CD4-positive, alpha-beta T cell treated with Interferon alpha-2 for 1 hour (primary cell): ENCODE measurements at places on chromosomes 2 and 18.

DNA sequence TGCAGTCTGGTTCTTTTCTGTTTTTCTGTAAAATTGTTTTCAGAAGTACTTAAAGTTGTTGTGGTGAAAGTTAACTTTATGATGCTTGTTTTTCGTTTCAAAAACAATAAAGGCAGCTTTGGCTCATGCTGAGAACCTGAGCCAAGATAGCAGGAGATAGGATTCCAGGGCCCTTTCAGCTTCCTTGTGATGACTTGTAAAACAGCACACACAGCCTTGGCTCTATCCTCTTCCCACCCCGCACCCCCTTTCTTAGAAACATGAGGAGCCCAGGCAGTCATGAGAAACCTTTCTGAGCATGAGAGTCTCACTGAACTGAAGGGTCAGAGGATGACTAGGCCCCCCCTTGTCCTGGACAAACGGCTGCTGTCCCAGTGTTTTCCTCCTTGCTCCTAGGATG, 12.4 kb upstream of the CHRNA1 start:
- no peak for DNase-seq

GRCh38 chr2:196176142-196176738, 4.9 kb upstream of the STK17B start:
- DNase-seq: peak; percentile 93

GRCh38 chr18:305003-305501, 37.2 kb upstream of the THOC1 start:
- no peak for DNase-seq

DNA sequence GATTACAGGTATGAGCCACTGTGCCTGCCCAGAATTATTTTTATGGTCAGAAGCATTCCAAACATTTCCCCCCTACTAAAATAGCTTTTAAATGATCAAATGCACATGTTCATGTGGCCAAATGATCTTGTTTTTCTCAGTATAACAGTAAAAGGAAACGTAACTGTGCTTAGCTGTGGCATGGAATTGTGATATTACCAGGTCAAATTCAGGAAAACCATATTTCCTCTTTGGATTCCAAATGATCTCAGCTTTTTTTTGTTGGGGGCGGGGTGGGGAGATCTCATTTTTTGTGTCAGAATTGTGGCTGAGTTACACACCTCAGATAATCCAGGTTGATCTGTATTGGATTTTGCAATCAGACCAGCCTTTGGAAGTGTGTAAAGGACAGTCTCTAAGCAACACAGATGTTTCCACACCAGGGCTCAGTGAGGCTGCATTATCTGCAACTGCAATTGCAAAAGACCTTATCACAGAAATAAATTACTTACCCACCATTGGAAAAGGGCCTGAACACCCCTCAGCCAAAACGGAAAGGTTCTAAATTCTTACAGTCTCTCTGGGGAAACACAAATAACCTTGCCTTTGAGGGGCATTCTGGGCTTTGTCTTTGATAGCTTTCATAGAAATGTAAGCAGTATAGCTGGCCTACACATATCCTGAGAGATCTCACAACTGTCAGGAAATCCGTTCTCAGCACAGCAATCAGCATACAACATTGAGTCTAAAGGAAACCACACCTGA, 8.4 kb downstream of the CASP10 start:
- peak; percentile 63 for DNase-seq

DNA sequence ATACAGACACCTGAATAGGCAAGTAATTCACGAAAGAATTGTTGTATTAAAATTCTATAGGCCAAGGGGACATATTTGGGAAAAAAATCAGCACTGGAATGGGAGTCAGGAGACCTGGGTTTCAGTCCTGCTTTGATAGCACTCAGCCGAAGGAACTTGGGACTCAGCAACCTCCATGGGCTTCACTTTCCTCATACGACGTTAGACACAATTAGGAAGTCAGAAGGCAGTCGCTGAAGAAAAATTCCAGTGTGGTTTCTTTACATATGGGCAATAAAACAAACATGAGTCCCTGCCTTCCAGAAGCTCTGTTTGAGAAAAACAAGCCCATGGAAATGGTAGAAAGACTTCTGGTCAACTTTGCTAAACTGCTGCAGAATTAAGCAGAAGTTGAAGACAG, 15.1 kb upstream of the CYRIA start:
- no peak for DNase-seq

GRCh38 chr2:158577141-158577540, 120.4 kb downstream of the PKP4 start:
- DNase-seq: no peak

- no peak for DNase-seq
Measured at GRCh38 chr2:229371086-229371485, 100.0 kb upstream of the PID1 start.

DNA sequence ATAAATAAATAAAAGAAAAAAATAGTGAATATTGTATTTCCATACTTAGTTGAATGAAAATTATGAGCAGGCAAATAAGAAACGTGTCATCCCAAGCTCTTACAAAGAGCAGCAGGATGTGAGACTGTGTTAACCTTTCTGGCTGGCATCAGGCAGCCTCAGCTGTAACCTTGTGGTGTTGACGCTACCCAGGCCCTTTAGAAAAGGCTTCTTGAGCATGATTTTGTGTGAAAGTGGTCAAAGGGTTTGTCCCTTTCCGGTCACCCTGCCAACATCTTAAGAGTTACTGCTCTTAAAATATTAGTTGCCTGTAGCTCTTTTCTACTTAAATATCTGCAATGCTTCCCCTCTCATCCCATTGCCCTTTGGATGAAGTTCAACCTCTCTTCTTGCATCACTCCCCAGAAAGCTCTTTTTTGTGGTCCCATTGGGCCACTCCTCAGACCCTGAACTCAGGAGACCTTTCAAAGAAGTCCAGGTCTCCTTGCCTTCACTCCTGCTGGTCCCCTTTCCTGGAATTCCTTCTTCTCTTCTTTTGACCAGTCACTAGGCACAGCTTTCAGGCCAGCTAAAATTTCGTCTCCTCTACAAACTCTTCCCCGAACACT, 35.0 kb downstream of the RHOB start:
- no peak for DNase-seq

GRCh38 chr18:67652288-67652687, 135.8 kb upstream of the DSEL start:
- no peak for DNase-seq

GRCh38 chr2:239895669-239896068, 129.5 kb downstream of the NDUFA10 start:
- no peak for DNase-seq

DNA sequence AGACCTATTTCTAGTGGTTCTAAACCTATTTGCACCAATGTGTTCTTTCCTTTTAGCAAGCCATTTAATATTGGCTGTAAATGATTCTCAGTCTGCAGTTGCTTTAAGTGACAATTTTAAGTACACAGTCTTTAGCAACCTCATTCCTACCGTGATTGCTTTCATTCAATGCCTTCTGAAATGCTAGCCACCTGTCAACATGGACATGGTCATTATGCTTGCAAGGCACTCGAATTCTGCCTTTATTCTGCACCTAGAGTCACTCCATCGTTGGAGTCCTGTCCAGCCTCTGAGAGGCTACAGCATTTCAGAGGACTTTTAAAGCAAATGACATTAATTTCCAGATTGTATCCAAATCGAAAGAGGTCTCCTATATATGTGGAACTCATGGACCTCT, 115.1 kb downstream of the IRS1 start:
- no peak for DNase-seq

DNA sequence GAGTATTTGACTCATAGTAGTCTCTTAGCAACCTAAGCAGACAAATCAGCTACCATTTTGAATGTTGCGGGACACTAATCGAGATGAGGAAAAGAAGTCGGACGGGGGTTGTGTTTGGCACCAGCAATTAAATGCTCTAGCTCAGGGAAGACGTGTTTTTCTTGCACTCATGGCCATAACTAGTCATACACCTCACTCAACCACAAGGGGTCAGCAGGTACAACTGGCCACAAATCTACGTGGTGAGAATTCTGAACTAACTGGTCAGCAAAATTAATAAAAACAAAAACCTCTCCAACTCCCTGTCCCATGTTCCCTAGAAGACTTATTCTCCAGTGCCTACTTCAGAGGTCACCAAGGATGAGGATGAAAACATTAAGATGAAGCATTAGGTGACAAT, 1467.8 kb downstream of the DPP10 start:
- DNase-seq: no peak

GRCh38 chr2:179264368-179265081, at the start of gene SESTD1:
TSS of gene SESTD1 (minus strand) at chr2:179264832. CDS start at chr2:179191841, 72,991 bp downstream.
- peak; percentile 54 for DNase-seq

GRCh38 chr2:118224895-118225311, 136.6 kb downstream of the INSIG2 start:
- DNase-seq: peak; percentile 25

DNA sequence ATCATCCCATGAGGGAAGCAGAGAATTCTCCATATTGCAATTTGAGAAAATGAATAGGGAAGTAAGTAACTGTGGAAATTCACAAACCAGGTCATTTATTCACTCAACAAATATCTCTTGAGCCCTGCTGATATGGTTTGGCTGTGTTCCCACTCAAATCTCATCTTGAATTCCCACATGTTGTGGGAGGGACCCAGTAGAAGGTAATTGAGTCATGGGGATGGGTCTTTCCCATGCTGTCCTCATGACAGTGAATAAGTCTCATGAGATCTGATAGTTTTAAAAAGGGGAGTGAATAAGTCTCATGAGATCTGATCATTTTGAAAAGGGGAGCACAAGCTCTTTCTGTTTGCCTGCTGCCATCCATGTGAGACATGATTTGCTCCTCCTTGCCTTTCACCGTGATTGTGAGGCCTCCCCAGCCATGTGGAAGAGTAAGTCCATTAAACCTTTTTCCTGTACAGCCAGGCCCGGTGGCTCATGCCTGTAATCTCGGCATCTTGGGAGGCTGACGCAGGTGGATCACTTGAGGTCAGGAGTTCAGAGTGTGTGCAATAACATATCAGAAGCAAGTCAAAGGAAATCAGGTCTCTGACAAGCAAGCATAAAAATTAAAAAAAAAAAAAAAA, 193.2 kb downstream of the NDUFA10 start:
- no peak for DNase-seq

DNA sequence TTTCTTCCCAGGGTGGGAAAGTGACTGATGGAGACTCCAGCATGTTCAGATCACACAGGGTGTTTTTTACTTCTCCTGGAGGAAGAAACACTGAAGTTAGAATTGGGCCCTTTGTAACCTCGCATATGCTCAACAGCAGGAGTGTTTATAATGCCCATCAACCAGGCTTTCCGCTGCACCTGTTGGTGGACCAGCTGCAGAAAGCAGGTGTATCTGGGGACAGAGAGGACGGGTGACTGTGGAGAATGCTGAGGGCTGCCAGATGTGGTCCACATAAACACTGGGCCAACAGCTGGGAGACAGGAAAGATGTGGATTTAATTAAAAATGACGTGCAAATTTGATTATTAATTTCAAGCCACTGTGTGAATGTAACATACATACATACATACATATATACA, 335.5 kb upstream of the SPRED2 start:
- DNase-seq: no peak

GRCh38 chr2:71464389-71464788, 11.0 kb downstream of the DYSF start:
- no peak for DNase-seq

GRCh38 chr18:32450874-32451273, 19.8 kb downstream of the GAREM1 start:
- no peak for DNase-seq

DNA sequence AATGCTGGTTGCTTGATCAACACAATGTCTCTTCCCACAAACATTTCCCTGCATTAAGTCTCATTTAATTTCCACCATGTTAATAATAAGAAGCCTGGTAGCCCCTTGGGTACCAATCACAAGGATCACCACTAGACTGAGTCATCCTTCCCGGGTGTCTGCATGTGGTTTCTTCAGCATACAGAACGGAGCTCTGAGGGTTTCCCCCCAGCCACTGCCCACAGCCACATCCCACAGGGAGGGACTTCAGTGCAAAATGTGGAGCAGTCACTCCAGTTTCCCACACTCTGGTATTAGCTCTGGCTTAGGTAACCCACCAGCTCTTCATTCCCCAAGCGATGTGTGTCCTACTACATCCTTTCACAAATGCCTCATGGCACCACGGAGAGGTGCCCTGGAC, 42.7 kb upstream of the POLE4 start:
- no peak for DNase-seq

DNA sequence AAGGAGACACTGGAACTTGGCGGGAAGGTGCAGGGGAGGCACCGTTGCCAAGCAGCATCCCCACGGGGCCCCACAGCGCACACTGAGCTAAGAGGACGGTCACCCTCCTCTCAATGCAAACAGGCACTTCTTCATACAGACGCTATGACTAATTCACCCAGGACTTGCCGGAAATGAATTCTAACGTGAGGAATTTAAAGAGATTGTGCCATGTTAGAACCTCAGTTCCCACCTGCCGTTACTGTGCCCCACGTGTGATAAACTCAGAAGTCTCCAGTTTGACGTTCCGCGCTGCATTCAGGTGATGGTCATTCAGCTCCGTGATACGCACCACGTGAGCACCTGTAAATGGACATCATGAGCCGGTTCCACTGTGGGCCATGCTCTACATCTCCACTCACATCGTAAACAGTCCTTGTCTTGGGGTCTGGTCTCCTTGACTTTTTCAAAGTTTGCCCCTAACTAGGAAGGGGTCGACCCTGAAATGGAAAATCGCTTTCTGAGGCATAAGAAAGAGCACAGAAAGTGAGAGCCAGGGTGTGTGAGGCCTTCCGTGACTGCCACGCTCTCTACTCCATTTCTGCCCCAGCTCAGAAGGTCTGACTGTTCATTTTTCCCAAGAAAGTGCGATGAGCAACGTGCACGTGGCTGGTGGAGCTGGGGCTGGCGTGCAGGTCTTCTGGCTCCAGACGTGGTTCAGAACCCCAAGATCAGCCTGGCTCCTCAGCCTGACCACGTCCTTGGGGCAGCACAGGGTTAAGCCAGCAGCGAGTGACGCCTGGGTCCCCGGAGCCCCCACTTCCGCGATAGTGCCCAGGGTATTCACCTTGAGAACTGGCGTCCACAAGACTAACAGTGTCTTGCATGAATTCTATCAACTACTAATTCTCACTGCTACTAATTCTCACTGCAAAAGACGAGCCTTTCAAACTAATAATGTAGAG, 35.1 kb downstream of the TMEM18 start:
- no peak for DNase-seq

DNA sequence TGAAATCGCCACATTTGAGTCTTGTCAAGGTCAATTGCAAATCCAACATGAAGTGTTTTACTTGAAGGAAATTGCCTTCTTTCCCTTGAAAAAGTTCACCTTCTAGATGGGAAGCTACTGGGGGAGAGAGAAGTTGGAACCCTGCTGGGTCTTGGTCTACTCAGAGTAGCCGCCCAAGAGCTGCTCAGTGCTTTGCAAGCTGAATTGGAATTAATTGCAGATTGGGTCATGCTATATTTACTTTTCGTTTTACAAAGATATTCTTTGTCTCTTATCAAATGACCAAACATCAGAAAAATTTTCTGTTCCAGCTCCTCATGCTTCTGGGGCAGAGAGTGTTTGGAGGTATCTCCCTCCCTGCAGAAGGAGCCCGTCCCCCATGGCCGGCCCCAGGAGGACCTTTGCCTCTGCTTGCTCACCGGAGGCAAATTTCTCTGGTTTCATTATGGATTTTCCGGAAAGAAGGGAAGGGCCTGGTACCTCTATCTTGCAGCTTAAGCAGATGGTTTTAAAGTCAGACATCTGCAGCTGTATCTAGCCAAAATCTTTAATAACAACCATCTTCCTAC, 289.7 kb downstream of the MYT1L start:
- DNase-seq: no peak

GRCh38 chr2:158966312-158966711, 2.1 kb upstream of the TANC1 start:
- no peak for DNase-seq
